Muscle of leg (tissue), 16 donors: ENCODE measurements at places on chromosomes 4 and X. TPM values are rescaled to one million over a fixed set of nuclear protein-coding genes. Genes with fewer than 3 reads are reported as not detected.

GRCh38 chr4:154916068-154916467, 135.0 kb downstream of the RBM46 start:
- no peak for DNase-seq

- DNase-seq = no peak
Measured at GRCh38 chr4:74821541-74821940, 27.2 kb upstream of the BTC start.

The TECRL gene
- 18.4 TPM for total RNA-seq

DNA sequence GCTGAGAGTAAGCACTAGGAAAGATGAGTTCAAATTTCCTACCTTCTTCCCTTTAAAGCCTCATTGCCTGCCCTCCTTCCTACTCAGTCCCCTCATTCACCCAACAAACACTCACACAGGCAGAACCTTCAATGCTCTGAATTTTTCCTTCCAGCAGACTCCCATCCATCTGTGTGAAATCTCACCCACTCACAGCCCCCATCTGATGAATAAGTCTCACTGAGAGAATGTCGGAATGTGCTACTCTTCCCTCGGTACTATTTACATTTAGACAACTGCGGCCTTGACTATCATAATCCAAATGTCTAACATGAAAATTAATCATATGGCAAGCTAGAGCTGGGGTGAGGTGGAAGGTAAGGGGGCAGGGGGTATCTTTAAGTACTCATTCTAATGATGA, 19.4 kb downstream of the CLDN2 start:
- no peak for DNase-seq

- peak; percentile 51 for DNase-seq
Measured at GRCh38 chr4:17544205-17544604, 29.2 kb downstream of the CLRN2 start.

The MSL3 gene
- total RNA-seq = 17.4 TPM

- no peak for DNase-seq
Measured at GRCh38 chr4:184251670-184251980, 34.0 kb upstream of the ENPP6 start.

DNA sequence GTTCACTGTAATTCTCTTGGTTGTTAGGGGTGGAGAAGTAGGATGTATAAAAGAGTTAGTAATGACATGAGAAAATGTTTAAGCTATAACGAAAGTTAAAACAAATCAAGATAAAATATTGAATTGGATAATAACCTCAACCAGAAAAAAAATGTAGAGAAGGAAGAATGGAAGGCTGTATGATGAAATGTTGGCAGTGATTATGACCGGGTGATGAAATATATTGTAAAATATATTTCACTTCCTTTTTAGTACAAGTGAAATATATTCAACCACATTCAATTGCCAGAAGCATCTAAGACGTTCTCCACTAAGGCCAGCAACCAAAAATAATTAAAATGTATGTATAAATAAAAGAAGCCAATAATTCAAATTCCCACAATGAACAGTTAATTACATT, 309.3 kb upstream of the FGF13 start:
- DNase-seq = peak; percentile 11

The NELFA gene
- total RNA-seq = 14.8 TPM

The ENAM gene
- 2.4 TPM for total RNA-seq

The G6PD gene
- 5.8 TPM for total RNA-seq

DNA sequence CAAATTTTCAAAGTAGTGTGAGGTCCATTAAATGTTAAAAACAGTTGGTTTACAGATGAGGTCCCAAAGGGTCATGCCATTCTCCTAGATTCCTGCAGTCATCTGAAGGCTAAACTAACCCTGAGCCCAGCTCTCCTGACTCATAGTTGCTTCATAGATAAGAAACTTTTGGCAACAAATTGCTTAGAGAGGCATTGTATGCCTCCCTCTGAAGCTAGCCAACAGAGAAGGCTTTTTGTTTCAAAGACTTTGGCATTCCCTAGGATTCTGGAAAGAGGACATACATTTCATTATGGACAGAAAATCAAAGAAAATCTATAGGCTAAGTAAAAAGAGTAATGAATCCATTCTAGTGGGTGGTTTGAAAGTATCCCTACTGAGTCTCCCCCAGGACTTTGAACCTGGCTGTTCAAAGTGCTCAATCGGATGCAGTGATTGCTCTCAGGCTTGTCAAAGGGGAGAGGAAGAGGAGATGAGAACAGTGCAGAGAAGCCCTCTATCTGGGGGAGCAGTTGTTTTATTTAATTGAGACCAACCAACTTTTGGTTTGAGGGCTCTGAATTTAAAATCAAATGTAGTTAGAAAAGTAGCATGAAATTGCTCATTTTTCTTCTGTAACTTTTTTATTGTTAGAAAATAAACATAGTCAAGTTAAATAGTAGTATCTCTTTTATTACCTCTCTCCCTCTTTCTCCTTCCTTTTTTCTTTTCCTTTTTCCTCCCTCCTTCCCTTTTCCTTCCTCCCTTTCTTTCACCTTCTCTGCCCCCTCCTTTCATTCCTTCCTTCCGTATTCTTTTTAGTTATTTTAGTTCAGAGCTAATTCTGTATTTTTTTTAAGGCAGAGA, 72.3 kb upstream of the ZNF518B start:
- DNase-seq = no peak

GRCh38 chrX:47571215-47571614, 10.2 kb downstream of the ARAF start:
- no peak for DNase-seq

The SH3BP2 gene
- total RNA-seq = 23.5 TPM

- no peak for DNase-seq
Measured at GRCh38 chrX:139237141-139237540, 293.4 kb upstream of the F9 start.

The NLGN4X gene
- total RNA-seq = 3.1 TPM

The CEP44 gene
- total RNA-seq = 15.6 TPM

The PLS3 gene
- total RNA-seq = 108 TPM

The PPP1R2C gene
- total RNA-seq = not detected

- peak; percentile 45 for DNase-seq
Measured at GRCh38 chr4:24657768-24658617, 73.6 kb upstream of the DHX15 start.

DNA sequence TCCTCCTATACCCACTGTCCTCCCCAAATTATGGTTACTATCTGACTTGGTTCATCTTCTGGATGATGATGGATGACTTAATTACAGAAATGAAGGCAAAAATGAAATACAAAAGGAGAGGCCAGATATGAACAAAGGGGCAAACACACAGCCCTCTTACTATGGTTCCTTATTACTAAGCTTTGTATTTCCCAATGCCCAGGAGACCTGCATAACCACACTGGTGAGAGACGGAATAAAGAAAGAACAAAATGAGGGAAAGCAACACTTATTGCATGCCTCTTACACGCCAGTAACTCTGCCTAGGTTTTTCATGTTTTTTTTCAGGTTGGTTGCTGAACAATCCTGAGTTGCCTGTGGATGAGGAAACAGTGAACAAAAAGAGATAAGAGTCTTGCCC, 120.5 kb downstream of the SLC10A7 start:
- DNase-seq = no peak

The XK gene
- total RNA-seq = 3.7 TPM

DNA sequence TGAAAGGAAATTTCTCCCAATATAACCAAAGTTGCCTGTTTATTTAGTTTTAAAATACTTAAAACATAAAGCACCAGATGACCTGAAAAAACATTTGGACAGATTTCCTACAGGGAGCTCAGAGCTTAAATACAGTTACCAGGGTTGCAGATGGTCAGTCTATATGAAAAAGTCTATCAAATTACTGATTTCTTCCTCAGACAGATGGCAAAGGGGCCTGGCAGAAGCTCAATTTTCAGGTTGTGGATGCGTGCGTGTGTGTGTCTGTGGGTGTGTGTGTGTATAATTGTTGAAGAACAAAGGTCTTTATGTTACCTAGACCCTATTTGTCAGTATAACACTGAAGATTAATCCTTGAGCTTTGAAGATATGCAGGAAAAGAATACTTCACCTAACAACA, 169.4 kb downstream of the MAD2L1 start:
- DNase-seq = peak; percentile 9

- DNase-seq = peak; percentile 45
Measured at GRCh38 chrX:129600981-129601424, 53.8 kb downstream of the APLN start.

GRCh38 chr4:85446141-85446861, 28.6 kb upstream of the ARHGAP24 start:
- DNase-seq = peak; percentile 60

- DNase-seq = peak; percentile 40
Measured at GRCh38 chr4:118281611-118282442, 71.0 kb downstream of the PRSS12 start.

The FREM3 gene
- total RNA-seq = 0.13 TPM

- DNase-seq = no peak
Measured at GRCh38 chrX:117038918-117039440, 576.2 kb upstream of the CT83 start.
